ENCODE measurements at places on chromosomes 6 and 20. TPM values are rescaled to one million over a fixed set of nuclear protein-coding genes. Genes with fewer than 3 reads are reported as not detected.

The STX11 gene
- total RNA-seq = 7.6 TPM

DNA sequence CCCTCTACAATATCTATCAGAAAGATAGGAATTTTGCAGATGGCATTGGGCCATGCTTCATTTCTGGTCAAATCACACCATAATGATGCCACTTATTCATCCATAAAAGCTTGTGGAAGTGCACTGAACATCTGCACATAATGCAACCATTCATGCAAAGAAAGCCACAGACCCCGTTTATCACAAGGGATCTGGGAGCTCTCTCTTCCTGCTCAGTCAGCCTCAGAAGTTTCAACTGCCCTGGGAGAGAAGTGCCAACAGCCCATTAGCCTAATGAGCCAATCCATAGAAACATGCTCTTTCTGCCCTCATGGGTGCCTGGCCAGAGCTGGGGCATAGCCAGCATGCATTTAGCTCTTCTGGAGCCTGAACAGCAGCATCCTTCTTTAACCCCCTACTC is 85.8 kb downstream of the SLC35F1 start:
- DNase-seq = no peak

The CYP24A1 gene
- not detected for total RNA-seq

- no peak for DNase-seq
These were observed 6.1 kb upstream of the LEMD2 start for GRCh38 chr6:33794910-33795623.

The NKX2-4 gene
- not detected for total RNA-seq

DNA sequence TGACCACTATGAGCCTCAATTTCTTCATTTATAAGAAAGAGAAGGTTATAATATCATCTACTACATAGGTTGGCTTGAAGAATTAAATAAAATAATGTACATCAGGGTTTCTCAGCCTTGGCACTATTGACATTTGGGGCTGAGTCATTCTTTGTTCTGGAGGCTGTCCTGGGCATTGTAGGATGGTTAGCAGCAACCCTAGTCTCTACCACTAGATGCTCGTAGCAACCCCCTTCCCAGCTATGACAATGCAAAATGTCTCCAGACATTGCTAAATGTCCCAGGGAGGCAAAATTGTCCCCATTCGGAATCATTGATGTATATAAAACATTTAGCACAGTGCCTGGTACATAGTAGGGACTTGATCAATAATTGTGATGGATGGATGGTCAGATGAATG is 152.1 kb downstream of the KHDC1L start:
- DNase-seq = no peak

DNA sequence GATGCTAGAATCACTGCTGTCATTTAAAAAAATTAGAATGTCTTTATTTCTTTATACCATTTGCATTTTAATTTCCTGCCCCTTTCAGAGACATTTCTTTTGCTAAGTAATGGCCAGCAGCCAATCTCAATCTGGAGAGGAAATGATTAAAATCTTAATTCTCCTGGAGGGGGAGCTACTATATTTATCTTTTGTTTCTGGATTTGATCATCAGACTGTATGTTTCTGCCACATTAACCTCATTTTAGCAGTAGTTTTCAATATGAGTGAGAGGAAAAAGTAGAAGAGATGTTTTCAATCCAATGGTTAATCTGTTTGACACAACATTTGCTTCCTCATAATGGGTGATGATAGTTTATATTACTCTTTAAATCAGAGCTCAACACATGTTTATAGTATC is 138.0 kb downstream of the FUT9 start:
- DNase-seq = no peak
